Activated naive CD4-positive, alpha-beta T cell treated with Interleukin-2 at 50 U/mL for 16 hours (primary cell): ENCODE measurements at places on chromosomes 13 and 19.

DNA sequence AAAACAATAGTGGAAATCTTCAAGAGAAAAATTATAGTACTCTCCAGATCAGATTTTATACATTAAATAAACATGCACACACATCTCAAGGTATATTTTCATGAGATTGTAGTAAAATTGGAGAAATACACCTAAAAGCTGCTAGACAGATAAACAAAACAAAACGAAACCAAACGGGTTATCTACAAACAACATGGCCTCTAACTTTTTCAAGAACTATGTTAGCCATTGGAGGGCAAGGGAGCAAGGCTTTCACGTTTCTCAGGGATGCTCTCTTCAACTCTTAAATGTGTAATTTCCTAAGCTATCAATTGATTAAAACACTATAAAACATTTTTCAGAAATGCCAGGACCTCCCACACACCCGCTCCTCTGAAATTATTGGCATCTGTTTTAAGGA, 1262.4 kb upstream of the PCDH20 start:
- no peak for DNase-seq

- no peak for DNase-seq
Measured at GRCh38 chr13:35984776-35985453, 146.3 kb downstream of the DCLK1 start.

- no peak for DNase-seq
Measured at GRCh38 chr13:23739596-23739995, 149.6 kb downstream of the MIPEP start.

GRCh38 chr19:3210347-3211017, 14.0 kb upstream of the CELF5 start:
- DNase-seq: peak; percentile 78

DNA sequence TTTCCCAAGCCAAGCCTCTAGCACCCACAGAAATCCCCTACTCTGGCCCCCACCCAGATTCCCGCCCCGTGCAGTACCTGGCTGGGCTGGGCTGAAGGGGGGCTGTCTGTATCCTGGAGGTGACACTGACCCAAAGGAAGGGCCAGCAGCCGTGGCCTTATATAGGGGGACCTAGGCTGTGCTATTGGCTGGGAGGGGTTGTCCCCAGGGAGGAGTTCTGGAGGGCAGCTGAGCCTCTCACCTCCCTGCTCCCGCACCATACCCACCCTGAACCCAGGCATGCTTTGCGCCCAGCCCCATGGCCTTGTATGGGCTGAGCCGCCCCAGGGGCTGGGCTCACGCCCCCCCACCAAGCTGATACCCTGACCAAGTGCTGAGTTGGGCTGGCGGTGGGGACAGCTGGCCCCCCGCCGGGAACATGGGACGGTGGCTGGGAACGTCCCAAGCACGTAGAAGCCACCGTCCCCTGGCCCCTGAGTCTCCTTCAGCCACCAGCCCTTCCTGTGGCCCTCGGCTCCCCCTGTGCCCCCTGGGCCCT, at the start of gene CKM:
TSS of gene CKM (minus strand) at position 132 of the 538 bp plus-strand sequence. CDS start 3,162 bp downstream, outside the sequence.
- no peak for DNase-seq

- DNase-seq: peak; percentile 98
Measured at GRCh38 chr19:43463381-43464133, 1.9 kb downstream of the LYPD3 start.

GRCh38 chr19:34383599-34383998, 18.6 kb downstream of the GPI start:
- no peak for DNase-seq
